Kidney capillary endothelial cell (primary cell): ENCODE measurements at places on chromosomes 6 and 20.

- no peak for DNase-seq
Observed at GRCh38 chr6:163842467-163842866, 427.9 kb downstream of the QKI start.

GRCh38 chr6:146813554-146813953 is 214.8 kb downstream of the ADGB start:
- DNase-seq = no peak

DNA sequence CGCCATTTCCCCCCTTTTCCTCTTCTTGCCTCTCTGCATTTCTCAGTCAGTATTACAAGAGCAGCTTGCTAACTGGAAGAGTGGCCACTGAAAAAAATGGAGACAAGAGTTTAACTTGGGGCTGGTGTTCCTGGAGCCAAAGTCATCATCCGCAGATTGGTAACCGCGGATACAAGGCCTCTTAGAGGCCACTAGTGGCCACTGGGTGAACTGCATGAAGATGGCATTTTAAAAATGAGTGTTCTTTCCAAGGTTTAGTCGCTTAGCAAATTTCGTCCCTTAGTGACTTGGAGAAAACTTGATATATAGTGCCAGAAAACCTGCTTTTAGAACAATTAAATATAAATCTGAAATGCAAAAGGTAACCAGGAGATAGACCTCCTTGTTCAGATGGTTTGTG is 4.8 kb downstream of the F13A1 start:
- peak; percentile 55 for DNase-seq

DNA sequence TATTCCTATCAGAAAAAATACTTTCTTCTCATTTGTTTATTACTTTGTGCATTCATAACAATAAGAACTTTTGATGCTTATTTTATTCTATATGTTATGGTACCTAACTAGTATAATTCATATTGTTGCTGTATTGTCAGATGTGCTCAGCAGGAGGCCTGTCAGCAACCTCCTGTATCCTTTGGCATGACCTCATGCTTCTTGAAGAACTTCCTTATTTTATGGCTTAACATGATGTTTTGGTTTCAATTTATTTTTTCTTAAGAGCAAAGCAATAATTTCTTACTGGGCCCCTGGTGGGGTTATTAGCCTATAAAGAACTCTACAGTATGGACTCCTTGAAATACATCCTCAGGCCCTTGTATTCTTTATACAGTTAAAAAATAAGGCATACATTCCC is 17.3 kb downstream of the GGTLC1 start:
- DNase-seq = no peak

- DNase-seq = no peak
Observed at GRCh38 chr6:99492092-99492491, 23.1 kb downstream of the USP45 start.

DNA sequence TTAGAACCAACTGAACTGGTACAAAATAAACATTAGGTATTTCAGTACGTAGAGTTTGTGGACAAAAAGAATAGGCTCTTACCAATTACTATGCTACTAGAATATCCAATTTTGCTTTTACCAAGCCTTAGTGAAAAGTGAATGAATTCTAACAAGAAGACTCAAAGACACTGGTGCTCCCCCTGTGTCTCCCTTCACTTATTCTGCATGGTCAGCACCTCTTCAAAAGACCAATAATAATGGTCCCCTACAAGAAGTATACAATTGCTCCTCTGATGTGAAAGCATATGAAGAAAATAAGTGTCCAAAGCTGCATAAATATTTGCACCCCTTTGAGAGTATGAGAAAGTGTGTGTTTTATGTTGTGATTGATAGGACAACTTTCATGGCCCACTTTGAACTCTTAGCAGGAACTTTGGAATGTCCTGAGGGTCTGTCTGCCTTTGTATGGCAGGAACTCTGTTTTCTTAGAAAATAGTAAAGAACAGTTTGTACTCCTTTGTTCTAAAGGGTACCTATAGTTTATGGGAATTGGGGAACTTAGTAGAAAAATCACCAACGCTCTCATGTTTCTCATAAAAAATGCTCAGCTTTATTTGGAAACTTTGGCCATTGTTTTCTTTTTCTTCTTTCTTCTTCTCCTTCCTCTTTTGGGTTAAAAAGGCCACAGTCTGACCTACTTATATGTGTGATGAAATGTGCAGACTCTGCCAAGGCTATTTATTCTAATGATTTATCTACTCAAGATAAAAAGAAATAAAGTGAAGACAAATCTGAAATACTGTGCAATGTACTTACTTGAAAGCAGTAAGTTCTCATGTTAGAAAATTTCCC is 352.4 kb downstream of the LAMA2 start:
- DNase-seq = no peak

DNA sequence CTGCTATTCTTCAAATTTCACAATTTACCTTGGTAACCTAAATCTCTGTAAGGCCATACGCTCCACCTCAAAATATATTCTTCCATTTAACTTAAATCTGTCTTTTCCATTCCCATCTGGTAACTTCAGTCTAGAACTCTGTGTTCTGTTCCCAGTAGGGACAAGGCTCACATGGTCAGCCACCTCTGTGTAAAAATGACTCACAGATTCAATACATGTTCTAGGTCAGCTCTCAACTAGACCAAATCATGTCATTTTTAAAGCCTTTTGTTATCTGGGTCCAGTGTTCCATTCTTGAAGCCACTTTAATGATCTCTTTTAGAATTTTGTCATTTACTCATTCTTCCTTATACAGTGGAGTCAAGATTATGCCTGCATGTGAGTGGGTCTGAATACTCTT is 315.6 kb upstream of the CITED2 start:
- DNase-seq = no peak

GRCh38 chr6:6631053-6631452 is 42.5 kb downstream of the LY86 start:
- no peak for DNase-seq

GRCh38 chr20:25082498-25082873 is 545 bp upstream of the VSX1 start:
- no peak for DNase-seq

- DNase-seq = no peak
Observed at GRCh38 chr6:50707652-50708300, 5.5 kb upstream of the TFAP2D start.

GRCh38 chr6:5706124-5707033 is 300.3 kb downstream of the NRN1 start:
- DNase-seq = no peak

GRCh38 chr6:110708295-110708950 is 106.8 kb downstream of the CDK19 start:
- no peak for DNase-seq

- DNase-seq = no peak
Observed at GRCh38 chr6:16705081-16705993, 55.9 kb downstream of the ATXN1 start.

- DNase-seq = no peak
Observed at GRCh38 chr6:130975325-130975724, 87.7 kb downstream of the EPB41L2 start.

DNA sequence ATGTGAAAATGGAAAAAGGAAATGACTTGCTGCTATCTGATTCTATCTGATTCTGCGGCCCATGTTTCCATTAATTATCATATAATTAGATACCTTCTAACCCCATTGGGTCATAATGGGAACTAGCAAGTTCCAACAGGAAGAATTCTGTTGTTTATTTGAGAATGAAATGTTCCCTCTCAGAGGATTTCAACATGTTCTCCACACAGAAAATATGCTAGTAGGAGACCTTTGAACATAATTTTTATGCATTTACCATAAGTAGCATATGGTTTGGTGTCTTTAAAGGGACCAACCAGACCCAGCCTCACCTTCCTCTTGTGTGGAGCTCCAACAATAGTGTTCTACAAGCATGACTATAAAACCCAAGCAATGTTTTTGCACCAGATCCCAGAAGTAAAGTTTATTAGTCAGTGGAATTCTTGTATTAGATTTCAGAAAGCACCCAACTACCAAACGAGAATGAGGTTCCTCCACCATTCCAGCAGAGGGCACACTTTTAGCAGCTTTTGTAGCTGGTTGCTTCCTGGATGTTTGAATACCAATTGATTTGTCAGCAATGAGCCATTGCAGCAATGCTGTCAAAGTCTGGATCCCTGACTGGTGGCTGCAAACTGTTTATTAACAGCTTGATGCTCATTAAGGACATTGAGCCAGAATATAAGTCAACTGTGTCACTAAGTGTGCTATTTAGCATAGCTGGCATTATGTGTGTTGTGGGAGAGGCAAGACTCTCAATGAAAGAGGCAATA is 143.6 kb upstream of the GJE1 start:
- peak; percentile 66 for DNase-seq

DNA sequence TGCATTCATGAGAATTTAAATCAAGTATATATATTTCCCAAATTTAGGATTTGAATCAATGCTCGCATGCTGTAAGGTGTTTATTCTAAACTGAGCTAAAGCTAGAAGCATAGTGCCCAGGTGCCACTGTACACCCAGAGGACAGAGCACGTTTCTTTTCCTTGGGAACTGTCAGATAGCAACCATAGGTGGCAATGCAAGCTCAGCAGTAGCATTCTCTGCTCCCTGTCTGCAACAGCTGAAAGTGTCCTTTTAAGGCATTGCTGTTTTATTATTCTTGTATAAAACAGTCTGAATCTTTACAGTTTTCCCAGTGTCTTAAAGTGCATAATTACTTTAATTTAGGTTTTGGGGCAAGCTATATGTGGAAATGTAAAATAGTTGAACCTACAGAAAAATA is 443.4 kb upstream of the MMS22L start:
- no peak for DNase-seq

- no peak for DNase-seq
Observed at GRCh38 chr20:5357946-5358345, 41.2 kb upstream of the PROKR2 start.

GRCh38 chr6:1188199-1188598 is 123.7 kb upstream of the FOXQ1 start:
- DNase-seq = no peak

GRCh38 chr6:114955363-114955762 is 612.5 kb upstream of the HS3ST5 start:
- no peak for DNase-seq

GRCh38 chr20:19937218-19937617 is 79.9 kb upstream of the NAA20 start:
- peak; percentile 82 for DNase-seq

DNA sequence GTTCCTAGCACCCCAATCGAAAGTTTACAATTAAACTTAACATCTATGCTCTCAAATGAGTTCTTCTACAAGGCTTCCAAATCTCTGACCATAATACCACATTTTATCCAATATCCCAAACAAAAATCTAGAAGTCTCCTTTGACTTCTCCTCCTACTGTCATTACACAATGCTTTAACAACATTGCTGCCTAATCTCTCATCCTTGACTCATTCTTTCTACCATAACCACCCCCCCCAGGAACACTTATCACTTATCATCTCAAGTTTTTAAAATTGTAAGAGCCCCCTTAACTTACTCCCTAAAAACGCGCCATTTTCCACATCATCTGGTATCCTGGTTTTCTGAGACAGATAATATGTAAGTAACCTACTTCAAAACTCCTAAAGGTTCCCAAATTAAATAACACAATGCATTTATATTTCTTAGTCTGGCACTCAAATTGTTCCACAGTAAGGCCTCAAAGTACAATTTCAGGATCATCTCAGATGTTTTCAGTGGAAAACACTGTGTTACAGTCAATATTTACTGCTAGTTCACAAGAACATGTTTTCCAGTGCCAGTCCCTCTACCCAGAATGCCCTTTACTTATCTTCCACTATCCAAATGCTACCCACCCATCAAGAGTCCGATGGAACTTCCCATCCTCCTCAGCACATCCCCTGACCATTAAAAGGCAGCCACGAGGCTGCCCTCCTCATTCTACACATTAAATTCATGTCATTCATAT is 308.2 kb upstream of the THEMIS start:
- peak; percentile 7 for DNase-seq

DNA sequence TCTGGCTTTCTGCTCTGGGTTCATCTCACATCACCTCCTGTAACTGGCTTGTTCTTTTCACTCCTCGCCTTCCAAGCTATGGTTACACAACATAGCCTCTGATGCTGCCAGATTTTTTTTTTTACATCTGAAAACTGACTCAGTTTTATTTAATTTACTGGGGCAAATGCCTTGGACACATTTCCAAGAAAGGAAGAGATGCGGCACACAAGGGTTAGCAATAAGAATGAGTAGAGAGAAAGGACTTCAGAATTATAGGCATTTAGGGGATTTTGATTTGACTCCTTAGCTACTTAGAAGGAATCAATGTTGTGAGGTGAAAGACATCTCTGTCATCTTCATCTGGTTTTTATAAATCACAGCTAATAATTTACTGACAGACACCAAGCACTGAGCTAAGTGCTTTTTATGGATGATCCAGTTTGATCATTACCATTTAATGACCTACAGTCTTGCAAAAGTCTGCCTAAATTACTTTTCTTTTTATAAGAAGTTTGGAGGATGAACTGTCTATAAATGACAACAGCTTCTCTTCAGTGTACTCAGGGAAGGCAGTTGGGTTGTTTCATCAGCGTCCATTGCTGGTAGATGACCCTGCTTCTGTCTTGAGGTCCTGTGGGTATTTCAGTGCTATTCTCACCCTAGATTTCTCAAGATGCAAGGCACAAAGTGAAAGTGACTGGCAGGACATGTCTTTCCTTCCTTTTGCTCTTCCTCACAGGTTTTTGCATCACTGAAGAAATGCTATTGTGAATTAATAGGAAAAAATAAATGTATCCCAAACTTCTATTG is 31.1 kb downstream of the LAMA4 start:
- DNase-seq = no peak

DNA sequence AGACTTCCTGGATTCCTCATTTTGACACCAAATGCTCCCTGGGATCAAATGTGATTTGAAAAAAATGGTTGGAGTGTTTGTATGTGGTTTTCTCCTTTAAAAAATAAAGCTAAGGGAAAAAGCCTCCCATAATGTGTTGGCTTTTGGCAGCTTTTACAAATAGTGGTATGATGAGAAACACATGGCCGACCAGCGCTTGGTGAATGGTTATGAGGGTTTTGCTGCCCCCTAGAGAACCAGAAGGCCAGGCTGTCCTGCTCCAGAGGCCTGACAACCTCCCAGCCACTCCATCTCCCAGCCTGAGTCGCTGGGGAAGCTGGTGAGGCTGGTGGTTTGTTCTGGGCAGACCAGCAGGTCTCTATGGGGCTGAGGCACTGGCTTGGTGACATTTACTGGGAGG is 69.3 kb downstream of the CLIC5 start:
- DNase-seq = no peak

DNA sequence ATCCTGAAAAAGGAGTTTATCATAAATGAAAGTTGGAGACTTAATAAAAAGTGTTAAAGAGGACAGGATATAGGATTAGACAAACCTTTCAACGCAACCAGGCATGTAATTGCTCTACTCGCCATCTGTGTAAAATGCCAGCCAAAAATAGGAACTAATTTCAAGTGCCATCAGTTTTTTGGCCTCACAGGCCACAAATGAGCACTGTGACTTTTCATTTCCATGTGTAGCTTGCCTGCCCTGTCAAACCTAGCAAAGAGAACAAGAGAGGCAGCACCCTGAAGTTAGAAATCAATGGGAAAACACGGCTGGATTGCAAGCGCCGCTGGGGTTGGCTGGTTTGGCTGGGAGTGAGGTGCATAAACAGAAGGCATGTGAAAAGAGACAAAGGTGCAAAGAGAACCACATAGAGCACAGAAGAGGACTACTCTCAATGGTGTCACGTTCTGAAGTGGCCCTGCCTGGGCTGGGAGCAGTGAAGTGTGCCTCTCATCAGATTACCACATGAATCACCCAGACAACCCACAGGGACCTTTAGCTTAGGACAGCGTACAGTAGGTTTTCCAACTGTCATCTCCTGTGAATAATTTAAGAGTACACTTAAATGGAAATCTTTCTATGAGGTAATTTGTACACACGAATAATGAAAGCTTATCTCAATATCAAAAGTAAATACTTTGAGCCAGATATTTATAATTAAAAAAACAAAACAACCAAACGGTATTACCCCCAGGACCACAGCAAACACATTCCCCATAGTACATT is 78.0 kb upstream of the NHSL1 start:
- no peak for DNase-seq
